ENCODE measurements at places on chromosomes 4 and X.

DNA sequence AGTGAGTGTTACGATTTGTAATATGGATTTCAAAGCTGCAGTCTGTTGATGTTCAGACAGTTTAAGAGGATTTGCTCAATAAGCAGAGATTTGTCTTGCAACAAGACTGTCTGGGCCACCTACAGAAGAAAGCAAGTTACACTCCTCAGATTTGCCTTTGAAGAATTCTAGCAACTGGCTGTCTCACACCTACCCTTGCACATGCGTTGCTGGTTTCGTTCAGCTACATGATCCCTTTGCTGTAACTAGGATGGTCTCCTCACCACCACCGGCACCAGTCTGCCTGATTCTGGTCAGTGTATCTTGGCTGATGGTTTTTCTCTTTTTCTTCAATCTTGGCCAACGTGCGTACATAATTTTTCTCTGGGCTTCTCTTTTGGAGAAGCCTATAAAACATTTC is 172.7 kb upstream of the LCORL start:
- peak; percentile 67 for DNase-seq

- no peak for DNase-seq
These were observed 19.4 kb upstream of the SLC25A6 start for GRCh38 chrX:1411326-1411725.

- no peak for DNase-seq
These were observed 144.2 kb upstream of the GEMIN8 start for GRCh38 chrX:14173873-14174272.

DNA sequence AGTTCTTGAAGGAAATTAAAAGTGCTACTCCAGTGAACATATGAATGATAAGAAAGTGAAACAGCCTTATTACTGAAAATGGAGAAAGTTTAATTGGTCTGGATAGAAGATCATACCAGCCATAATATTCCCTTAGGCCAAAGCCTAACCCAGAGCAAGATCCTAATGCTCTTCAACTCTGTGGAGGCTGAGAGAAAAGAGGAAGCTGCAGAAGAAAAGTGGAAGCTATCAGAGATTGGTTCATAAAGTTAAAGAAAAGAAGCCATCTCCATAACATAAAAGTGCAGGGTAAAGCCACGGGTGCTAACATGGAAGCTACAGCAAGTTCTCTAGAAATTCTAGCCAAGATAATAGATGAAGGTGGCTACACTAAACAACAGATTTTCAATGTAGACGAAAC is 85.5 kb upstream of the ATOH1 start:
- no peak for DNase-seq

DNA sequence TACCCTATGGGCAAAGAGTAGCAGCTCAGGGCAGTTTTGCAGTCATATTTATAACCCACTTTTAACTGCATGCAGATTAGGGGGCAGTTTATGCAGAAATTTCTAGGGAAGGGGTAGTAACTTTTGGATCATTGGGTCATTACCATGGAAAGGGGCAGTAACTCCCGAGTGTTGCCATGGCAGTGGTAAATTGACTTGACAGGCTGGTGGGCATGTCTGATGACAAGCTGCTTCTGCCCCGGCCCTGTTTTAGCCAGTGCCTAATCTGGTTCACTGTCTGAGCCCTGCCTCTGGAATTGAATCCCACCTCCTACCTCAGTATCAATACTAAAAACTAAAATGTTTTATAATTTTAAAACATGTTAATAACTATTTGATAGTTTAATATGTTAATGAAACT is 362.1 kb upstream of the ATOH1 start:
- DNase-seq = peak; percentile 35

GRCh38 chr4:143337600-143338287 is 1.1 kb downstream of the GAB1 start:
- no peak for DNase-seq

DNA sequence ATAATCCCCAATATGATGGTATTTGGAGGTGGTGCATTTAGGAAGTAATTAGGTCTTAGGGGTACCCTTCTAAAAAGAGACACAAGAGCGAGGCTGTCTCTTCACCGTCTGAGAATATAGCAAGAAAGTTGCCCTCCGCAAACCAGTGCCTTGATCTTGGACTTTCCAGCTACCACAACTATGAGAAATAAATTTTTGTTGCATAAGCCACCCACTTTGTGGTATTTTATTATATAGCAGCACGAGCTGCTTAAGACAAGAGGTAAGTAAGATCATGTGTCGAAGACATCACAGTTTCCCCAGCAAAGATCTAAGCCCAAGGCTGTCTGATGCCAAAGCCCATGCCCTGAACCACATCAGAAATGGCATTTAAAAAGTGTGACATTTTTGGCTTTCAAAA is 9.6 kb upstream of the EXOSC9 start:
- DNase-seq = no peak

GRCh38 chr4:82721819-82722423 is 76.7 kb downstream of the SCD5 start:
- peak; percentile 42 for DNase-seq

DNA sequence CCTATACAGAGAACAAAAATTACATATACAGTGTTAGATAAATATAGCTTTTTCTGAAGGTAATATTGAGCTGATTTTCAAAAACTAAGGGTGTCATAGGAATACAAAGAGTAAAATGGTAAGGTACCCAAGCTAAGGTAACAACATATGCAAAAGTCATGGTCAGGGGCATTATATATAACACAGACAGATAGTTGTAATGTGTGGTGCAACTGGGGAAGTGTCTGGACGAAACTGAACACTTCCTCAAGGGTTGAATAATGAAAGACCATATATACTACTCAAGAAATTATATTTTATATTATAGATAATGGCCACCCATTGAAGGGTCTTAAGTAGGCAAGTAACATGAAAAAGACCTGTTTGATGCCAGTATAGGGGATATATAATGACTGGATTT is 262.1 kb upstream of the CXXC4 start:
- DNase-seq = no peak

DNA sequence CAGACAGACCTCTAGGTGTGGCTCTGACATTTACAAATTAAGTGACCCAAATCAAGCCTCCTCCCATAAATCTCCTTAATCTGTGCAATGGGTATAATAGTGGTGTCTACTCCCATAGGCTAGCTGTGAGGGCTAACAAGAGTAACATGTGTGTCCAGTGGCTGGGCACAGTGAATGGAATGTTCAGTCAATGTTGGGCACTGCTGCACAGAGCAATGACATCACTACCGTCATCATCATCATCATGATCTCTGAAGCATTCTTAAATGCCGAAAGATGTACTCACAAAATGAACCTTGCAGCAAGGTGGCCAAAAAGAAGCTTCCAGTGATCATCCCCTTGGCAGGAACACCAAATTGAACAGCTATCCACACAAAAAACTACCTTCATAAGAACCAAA is 43.5 kb downstream of the CHRNA9 start:
- no peak for DNase-seq

DNA sequence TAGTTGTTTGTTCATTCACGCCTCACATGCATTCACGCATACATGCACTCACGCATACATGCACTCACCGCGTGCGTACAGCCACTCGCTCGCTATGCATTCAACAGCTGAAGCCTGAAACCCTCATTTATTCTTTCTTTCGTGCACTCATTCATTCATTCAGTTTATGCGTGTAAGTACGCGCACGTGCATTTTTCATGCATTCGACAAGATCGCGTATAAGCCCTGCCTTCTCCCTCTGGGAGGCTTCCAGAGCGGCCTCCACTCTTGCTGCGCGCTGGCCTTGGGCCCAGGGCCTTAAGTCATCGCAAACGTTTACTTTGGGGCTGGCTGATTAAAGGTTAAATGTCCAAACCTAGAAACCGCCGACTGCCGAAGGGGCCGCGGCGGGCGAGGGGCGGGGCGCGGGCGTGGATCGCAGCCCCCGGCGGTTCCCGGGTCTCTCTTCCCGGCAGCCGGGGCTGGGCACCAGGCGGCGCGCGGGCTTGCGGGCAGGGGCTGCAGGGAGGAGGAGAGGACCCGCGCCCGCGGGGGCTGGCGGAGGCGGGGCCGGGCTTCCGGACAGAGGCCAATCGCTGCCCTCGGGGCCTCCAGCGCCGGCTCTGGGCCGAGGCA is at the start of gene GYG2:
Gene GYG2, plus strand, starts transcription at position 587 of the 615 bp plus-strand sequence. CDS start 1,259 bp downstream, outside the sequence.
- DNase-seq = peak; percentile 61

- no peak for DNase-seq
These were observed 20.5 kb downstream of the ARSJ start for GRCh38 chr4:113958766-113959538.

DNA sequence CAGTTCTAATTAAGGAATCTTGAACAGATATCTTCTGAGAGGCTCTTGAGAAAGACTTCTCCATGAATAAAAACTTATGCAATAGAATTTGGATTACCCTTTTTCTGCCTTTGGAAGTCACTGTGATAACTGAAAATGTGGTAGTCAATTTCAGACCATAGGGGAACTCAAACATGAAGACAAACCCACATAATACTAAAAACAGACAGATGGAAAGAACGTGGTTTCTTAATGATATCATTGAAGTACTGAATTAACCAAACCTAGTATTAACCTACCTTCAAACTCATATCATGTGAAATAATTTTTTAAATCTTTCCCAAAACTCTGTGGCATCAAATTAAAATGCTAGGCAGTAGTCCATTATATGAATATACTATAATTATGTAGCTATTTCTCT is 153.5 kb downstream of the CAMK2D start:
- no peak for DNase-seq

DNA sequence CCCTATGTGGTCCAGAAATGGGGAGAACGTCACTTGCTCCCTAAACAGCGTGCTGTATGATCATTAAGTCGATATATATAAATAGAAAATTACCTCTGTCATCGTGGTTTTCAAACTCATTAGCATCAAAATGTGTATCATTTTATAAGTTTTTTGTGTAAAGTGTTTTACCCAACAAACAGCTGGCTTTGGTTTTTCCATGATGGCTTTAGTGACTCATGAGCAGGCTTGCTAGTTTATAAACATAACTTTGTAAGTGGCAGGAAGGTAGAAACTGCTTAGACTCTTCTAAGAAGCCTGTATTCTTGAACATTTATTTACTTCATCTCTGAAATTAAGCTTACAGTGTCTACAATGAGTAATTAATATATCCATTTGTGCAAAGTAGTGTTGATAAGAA is 108.4 kb upstream of the DIPK2B start:
- no peak for DNase-seq

DNA sequence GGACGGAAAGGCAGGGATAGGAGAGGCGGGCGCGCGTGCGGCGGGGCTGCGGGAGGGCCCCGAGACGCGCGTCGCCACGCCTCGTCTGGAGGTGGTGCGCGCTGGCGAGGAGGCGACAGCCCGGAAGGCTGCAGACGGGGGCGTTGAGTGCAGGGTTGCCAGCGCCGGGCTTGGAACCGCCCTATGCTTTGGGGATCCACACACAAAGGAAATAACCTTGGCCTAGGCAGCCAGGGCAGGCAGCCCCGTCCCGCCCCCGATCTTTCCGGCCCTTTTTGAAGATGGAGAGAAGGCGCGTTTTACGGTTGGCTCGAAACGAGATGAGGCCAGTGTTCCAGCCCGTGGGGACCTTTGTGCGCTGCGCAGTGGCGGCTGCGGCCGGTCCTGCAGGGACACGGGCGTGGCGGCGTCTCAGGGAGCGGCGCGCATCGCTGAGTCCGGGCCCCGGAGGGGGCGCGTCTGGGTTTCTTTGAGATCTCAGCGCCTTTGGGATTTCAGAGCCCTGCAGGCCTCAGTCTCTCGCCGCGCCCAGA is 50.8 kb upstream of the TRIM2 start:
- DNase-seq = peak; percentile 88

GRCh38 chrX:98077440-98077839 is 1193.7 kb downstream of the RPA4 start:
- DNase-seq = no peak

- DNase-seq = no peak
These were observed 27.4 kb upstream of the SOD3 start for GRCh38 chr4:24768006-24768405.

GRCh38 chr4:77178560-77178959 is 21.6 kb downstream of the CCNG2 start:
- DNase-seq = peak; percentile 71

Measured in WERI-Rb-1 (cell line).